Endothelial cell of umbilical vein (primary cell): ENCODE measurements at places on chromosomes 3 and 15. TPM values are rescaled to one million over a fixed set of nuclear protein-coding genes. Genes with fewer than 3 reads are reported as not detected.

DNA sequence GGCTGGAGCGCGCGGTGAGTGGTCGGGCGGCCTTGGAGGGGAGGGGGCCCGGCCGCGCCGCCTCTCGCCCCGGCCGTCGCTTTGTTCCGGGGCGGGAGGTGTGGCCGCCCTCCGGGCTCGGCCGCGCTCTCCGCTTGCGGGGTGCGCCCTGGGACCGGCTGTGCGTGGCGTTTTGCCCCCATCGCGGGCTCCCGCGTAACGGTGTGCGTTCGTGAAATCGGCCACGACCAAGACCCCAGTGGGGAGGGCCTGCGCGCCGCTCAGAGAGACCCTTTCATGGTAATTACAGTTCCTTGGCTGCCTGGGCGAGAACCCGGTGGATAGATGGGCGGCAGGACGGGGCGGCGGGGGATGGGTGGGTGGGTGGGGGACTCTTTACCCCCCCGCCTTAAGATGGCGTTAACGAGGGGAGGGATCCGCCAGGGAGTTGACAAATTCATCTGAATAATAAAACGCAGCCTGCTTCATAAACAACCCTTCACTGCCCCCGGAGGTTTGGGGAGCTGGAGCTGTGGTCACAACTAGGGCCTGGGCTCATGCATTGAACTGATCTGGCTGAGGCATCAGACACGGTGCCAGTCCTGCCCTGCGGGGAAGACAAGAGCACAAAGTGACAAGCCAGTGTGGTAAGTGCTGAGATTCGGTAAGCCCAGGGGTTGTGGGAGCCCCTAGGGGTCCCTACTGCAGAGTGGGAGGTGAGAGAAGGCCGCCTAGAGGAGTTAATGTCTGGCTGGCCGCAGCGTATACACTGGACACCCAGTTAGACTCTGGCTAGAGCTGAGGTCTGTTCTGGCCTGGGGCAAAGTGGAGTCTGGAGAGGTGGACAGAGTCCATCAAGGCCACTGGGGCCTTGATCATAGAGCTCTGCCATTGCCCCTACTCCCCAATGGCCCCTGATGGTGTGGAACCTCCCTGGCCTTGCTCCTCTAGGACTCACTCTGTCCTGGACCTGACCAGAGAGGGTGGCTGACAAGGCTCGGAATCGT is 668 bp downstream of the MRAS start:
- peaks cover 3% of the 10 kb centered on the region for H3K4me1 ChIP-seq
- H3K27ac ChIP-seq: peak overlapping the region; percentile 48
- peak; percentile 11 for DNase-seq
- peak overlapping the region; percentile 58 for H3K4me3 ChIP-seq
- no peaks in the 10 kb centered on the region for H3K36me3 ChIP-seq

DNA sequence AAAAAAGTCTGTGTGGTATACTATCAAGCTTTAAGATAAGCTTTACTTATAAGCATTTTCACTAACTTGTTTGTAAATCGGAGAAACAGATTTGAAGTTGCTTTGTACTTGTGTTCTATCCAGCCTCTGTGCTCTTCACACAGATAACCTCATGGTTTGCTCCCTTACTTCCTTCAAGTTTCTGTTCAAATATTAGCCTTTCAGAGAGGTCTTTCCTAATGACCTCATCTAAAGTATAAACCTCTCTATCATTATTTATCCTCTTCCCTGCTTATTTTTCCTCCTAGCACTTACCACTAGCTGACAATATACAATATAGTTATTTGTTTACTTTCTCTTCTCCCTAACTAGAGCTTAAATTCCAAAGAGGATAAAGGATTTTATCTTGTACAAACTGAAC is 180.0 kb downstream of the CBLB start:
- no peaks in the 10 kb centered on the region for H3K27me3 ChIP-seq
- peaks cover 2% of the 10 kb centered on the region for H3K36me3 ChIP-seq
- DNase-seq: peak; percentile 9
- H3K27ac ChIP-seq: no peak overlapping the region
- no peaks in the 10 kb centered on the region for H3K4me1 ChIP-seq

DNA sequence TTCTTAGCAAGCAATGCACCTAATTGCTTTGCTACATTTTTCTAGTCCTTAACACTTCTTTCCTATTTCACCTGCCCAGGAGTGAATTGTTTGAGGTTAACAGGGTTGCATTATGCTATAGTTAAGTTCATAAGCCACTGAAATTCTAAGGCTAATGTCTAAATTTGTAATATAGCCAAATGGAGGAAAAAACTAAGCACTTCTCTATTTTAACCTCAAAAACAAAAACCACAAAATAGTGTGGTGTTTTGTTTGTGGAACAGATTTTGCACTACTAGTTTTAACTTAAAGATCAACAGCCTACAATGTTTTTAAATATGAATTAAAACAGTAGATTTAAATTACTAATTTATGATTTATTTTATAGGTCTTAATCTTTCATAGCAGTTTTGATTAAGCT is 5.5 kb downstream of the ATOSA start:
- peaks cover 14% of the 10 kb centered on the region for H3K4me1 ChIP-seq
- no peaks in the 10 kb centered on the region for H3K27me3 ChIP-seq
- H3K27ac ChIP-seq: no peak overlapping the region
- H3K36me3 ChIP-seq: peaks cover 5% of the 10 kb centered on the region
- H3K4me3 ChIP-seq: no peak overlapping the region
- DNase-seq: no peak

- H3K4me1 ChIP-seq: no peaks in the 10 kb centered on the region
- no peak overlapping the region for H3K4me3 ChIP-seq
- DNase-seq: no peak
- H3K27me3 ChIP-seq: no peaks in the 10 kb centered on the region
Measured at GRCh38 chr15:34716111-34716510, 38.7 kb downstream of the GJD2 start.

CYP8B1 gene
- not detected in 2 replicates for total RNA-seq

GMPS gene
- total RNA-seq: 66.0 and 67.5 TPM in 2 replicates

EIF2B5 gene
- 38.8 and 44.7 TPM in 2 replicates for total RNA-seq

DNA sequence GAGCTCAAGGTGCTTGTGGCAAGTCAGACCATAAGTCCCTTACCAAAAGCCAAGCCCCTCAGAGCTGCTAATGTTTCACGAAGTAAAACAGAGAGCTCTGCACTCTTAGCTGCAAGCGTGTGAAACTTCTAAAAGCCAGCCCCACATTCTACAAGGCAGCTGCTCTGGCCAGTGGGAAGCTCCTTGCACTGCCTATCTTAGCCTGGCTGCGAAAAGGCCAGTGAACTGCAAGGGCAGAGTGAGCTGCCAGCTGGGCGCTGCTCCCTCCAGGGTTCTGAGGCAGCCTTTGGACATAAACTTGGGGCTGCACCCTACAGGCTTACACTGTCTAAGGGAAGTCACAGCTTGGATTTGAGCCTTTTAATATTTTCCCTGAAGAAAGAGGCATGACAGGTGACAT is 2.2 kb upstream of the MUSTN1 start:
- no peak for DNase-seq
- H3K27ac ChIP-seq: no peak overlapping the region
- no peak overlapping the region for H3K4me3 ChIP-seq
- no peaks in the 10 kb centered on the region for H3K4me1 ChIP-seq
- H3K36me3 ChIP-seq: peaks cover 5% of the 10 kb centered on the region
